Stimulated activated CD4-positive, alpha-beta T cell treated with anti-CD3 and anti-CD28 coated beads, Interleukin-15, amount 100 ng/mL, for 48 hours (primary cell): ENCODE measurements at places on chromosomes 5 and 9.

GRCh38 chr9:33329117-33329563 is 38.8 kb downstream of the NFX1 start:
- DNase-seq = no peak

DNA sequence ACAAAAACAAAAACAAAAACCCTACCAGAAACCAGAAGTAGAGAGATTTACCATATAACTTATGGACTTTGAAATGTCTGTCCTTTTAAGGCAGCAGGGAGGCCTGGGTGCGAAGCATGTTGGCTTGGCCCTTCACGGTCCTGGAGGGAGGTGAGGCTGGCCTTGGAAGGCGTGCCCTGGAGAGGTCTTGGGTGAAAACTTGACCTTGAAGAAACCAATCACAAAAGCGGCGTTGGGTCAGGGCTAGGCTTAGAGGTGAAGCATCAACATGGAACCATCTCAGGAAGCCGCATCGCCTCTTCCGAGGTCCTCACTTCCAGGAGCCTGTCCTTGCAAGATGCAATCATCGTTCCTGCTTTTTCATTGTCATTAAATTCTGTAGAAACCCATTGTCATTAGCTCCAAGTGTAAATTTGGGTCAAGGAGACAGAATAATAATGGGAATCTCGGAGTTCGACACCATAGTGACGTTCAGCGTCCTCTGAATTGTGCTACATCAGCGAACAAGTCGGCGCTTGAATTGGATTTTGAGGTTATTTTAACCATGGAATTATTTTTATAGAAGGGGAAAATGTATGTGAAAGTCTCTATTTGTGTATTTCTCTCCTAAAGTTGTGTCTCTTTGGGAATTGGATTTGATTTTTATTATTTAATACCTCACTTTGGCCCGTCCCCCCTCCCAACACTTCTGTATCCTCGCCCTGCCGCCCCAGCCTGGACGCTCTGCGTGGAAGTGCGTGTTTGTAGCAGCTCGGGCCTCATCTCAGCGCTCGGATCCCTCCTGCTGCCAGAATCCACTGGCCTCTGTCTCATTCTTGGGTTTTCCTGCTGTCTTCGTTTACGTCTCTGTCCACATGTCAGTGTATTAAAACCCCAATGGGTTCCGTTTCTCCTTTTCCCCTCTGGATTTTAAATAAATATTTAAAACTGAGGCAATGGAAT is 11.1 kb upstream of the ORM1 start:
- DNase-seq = no peak

DNA sequence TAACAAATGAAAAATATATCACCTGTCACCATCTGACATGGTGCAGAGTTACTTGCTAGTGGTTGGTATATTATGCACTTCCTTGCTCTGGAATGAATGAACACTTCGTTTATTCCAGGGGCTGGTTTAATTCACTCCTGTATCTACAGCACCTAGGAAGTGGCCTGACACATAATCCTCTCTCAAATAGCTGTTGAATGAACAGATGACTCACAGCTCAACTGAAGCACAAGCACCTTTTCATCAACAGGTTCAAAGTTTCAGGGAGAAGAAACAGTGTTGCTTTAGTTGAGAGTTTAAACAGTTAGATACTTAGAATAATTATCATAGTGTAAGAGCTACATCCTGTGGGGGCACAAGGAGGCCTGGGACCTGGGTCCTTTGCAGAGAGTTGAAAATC is 135.0 kb upstream of the DAP start:
- DNase-seq = no peak

- no peak for DNase-seq
Observed at GRCh38 chr9:129415942-129416651, 204.8 kb downstream of the C9orf50 start.

DNA sequence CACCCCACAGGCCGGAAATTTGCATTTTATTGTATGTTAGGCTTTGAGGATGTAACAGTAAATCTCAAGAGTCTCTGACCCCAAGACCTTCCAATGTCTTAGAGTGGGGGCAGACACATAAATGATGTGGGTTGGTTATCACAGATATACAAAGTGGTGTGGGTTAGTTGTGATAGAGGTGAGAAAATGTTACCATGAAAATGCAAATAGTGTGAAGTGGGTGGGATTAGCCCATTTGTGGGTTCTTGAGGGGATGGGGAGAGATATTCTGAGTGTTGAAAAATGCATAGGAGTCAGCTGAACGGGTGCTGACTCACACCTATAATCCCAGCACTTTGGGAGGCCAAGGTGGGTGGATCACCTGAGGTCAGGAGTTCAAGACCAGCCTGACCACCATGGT is 7.9 kb upstream of the RNF145 start:
- DNase-seq = no peak

GRCh38 chr9:135228983-135229625 is 141.6 kb downstream of the OLFM1 start:
- no peak for DNase-seq

DNA sequence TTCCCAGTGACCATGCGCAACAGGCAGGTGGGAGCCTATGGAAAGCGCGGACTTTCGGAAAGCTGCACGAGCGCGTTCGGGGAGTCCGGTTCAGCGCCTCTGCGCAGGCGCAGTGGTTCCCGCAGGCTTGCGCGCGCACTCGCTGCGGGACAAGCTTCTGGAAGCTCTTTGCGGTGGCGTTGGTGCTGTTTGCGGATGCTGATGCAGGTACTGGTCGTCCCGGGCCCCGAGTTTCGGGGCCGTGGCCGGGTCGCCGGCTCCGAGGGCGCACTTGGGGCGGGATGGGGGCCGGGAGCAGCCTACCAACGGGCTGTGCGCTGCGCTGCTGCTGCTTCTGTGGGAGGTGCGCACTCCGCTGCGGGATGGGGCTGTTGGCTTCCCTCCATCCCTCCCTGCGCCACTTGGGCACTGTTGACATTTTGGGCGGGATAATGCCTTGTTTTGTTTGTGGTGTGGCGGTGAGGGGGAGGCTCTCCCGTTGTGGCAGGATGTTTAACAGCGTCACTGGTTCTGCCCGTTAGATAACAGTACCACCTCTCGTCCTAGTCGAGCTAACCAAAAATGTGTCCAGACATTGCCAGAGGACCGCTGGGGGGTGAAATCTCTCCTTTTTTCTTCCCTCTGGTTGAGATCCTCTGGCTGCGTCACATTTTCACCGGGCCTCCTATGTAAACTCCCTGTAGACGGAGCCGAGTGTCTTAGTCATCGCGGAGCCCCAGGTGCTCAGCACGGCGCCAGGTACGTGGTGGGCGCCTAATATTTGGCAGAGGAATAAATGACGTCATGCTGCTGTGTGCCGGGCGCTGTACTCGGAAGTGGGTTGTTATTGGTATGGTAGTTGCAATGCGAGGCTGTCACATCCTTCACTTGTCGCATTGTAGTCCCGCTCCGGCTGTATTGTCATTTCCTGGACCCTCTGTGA is at the start of gene ZNF483:
TSS of gene ZNF483 (plus strand) at position 124 of the 922 bp plus-strand sequence. CDS start 2,217 bp downstream, outside the sequence.
- DNase-seq = peak; percentile 48

DNA sequence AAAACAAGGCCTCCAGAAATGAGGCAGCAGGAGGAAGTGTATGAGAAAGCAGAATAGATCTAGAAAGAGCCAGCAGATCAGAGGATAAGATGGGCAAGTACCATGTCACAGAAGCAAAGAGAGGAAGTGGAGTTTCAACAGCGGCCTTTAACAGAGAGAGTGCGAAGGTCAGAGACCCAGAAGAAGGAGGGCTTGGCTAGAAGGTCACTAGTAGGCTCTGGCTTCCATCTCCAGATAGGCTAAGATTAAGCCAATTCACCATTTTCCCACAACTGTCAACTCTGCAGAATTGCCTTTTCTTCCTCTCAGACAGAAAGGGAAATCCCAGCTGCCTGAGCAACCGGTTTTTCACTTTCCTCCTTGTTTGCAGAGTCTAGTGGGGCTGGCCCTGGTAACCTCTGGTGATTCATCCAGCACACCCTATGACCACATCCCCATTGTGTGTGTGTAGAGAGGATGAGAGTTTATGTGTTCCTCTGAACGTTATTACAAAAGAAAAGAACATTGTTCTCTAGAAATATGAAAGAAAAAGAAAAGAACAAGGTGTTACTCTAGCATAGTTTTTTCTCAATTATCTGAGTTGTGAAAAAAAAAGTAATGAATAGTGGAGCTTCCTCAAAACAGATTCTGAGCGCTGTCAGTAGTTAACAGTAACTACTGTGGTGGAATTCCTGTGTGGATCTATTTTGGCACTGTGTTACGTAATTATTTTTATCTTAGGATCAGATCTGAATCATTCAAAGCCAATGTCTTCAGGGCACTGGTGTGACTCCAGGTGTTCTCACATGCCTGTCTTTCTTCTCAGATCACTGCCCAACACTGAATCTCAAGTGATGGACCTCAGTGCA is 220.4 kb downstream of the ARRDC3 start:
- peak; percentile 55 for DNase-seq

GRCh38 chr5:160774666-160775315 is 77.2 kb downstream of the ATP10B start:
- DNase-seq = no peak

- DNase-seq = no peak
Observed at GRCh38 chr9:36566813-36567221, 5.9 kb upstream of the MELK start.

GRCh38 chr9:16970321-16970720 is 99.9 kb upstream of the BNC2 start:
- no peak for DNase-seq

GRCh38 chr5:150623152-150623877 is 17.1 kb upstream of the SYNPO start:
- no peak for DNase-seq

- DNase-seq = no peak
Observed at GRCh38 chr5:72206160-72206559, 98.9 kb downstream of the MAP1B start.

- DNase-seq = no peak
Observed at GRCh38 chr5:56195016-56195415, 38.1 kb downstream of the ANKRD55 start.

- DNase-seq = no peak
Observed at GRCh38 chr9:135343837-135344522, 135.6 kb upstream of the PPP1R26 start.

GRCh38 chr9:135745189-135745588 is 43.2 kb downstream of the KCNT1 start:
- no peak for DNase-seq

DNA sequence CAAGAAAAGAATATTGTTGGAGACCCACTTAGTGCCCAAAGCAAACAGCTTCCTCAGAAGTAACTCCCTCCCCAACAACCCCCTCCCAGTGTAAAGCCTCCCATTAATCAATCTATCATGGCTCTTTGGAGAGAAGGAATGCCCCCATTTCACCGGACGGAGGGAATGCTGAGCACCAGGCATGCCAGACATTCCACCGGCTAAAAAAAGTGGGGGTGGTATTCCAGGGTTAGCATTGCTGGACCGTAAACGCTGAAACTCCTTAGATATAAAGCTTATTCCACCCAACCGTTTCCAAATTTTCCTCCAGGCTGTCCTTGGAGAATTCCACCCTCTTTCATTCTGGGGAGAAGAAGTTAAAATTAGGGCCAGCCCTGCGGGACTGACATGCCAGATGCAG is 363 bp upstream of the MAMDC2 start:
- DNase-seq = no peak

DNA sequence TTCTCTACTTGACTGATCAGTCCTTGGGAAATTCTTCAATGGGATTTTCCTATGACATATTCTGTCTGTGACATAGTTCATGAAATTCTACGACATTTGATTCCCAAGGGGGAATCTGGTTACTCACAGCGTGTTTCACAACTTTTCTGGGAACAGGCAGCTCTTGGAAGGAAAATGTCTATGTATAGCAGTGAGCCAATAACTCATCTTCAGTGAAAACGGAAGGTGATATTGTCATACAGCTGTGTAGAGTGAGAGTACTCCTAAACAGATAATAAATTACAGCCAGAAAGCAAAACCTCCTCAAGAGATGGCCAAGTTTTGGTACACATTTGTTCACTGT is 91.4 kb downstream of the C9orf152 start:
- no peak for DNase-seq

GRCh38 chr5:9082996-9083395 is 462.9 kb downstream of the SEMA5A start:
- no peak for DNase-seq

GRCh38 chr9:106420511-106420944 is 442.4 kb upstream of the ZNF462 start:
- no peak for DNase-seq

- DNase-seq = peak; percentile 29
Observed at GRCh38 chr9:136138566-136138965, 19.9 kb upstream of the TMEM250 start.

DNA sequence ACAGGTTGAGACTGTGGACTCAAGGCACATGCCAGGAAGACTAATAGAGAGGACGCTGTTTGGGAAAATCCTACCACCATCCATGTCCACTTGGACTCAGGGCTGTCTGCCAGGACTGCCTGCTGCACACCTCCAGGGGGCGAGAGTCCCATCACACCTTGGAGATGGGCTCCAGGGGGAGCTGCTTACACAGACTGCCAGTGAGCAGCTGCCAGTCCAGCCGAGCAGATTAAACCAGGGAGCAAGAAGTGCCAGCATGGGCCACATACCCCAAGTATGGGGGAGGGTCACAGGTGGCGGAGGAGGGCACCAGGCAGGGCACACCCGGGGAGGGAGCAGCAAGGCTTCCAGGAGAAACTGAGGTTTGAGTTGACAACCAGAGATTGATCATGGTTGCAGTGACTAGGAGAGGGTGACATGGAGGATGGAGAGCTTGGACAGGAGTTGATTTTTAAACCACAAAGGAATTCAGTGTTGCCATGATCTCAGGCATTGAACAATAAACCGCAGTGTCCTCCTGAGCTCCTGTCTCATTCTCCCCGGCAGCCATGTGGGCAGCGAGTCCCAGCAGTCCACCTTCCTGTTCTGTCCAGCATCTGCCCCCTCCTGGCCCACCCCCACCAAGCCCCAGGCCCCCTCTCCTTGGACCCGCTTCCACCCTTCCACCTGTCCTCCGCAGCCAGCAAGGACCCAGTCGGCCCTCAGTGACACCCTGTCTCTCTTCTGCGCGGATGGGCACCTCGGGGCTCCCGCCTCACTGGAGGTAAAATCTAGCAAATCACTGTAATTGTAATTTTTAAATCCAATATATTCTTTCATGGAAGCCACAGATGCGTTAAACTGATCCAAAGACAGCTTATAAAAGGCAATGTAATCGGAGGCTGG is 3.1 kb upstream of the VAV2 start:
- DNase-seq = no peak

DNA sequence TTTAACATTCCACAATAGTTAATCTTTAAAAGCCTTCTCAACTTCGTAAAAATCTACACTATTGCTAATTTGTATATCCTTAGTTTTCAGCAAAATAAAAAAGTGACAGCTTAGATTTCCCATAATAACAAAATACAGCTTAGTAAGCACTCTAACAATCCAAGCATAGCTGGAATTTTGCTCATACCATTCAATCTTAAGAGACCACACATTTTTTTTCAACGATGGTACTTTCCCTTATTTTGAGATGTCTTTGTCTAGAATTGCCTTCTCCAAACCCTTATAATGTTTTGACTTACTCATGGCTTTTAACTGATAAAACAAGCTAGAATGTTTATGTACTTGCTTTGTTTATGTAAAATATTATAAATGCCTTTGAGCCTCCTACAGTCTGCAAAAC is 65.6 kb downstream of the HOMER1 start:
- no peak for DNase-seq

GRCh38 chr5:176365351-176366231 is at the start of gene ARL10:
Gene ARL10, plus strand, starts transcription at chr5:176365487. Its CDS starts 77 bp downstream, at chr5:176365564.
- DNase-seq = peak; percentile 53
